ENCODE measurements at places on chromosomes 13 and 19. TPM values are rescaled to one million over a fixed set of nuclear protein-coding genes. Genes with fewer than 3 reads are reported as not detected.

Gene FARP1
- total RNA-seq, result 92.5 TPM

Gene ATP4A
- not detected for total RNA-seq

Gene MRPL54
- 21.6 TPM for total RNA-seq

Gene C5AR2
- under 0.01 TPM for total RNA-seq

DNA sequence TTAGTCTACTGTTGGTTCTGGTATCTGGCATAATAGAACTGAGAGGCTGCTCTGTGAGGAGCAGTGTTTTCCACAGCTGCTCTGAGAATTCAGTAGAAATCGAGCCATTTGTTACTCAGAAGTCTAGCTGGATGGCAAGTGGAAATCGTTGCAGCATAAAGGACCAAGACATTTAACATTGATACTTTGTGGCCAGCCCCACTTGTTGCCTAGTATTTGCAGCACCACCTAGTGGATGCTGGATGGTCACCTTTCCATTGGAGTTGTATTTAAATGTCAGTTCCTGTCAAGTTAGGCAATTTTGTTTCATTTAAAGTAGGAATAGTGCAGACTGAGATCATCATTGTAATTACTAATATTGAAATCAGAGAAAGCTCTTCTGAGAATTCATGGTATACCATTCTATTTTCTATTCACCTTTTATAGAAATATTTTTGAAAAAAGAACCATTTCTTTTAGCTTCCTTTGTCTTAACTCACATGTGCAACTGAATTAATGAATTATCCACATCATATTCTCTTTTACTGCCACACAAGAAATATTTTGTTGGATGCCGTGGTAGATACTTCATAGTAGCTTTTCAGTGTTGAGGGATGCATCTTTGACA lies 64.6 kb downstream of the PDS5B start:
- no peak for DNase-seq

DNA sequence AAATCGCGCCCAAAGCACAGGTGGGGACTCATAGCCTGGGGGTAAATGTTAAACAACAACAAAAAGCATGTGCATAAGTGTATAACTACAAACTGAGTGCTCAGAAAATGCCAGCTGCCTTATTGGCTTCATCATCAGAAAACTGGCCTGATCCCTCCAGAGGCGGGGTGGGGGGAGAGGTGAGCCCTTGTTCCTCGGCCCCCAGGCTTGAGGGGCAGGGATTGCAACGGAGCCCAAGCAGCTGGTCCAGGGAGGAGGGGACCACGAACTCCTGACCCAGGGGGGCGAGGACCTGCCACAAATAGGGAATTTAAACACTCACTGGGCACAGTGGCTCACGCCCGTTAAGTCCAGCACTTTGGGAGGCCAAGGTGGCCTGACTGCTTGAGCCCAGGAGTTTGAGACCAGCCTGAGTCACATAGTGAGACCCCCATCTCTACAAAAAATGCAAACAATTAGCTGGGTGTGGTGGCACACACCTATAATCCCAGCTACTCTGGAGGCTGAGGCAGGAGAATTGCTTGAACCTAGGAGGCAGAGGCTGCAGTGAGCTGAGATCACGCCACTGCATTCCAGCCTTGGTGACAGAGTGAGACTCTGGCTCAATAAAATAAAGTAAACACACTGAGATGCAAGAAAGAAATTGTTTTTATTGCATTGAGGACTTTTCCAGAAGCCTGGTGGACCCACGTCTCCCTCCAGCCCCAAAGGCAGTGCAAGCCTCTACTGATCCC lies 8.7 kb downstream of the SIRT6 start:
- no peak for DNase-seq

GRCh38 chr13:90541346-90541745 lies 806.1 kb upstream of the MIR17HG start:
- DNase-seq, result no peak

DNA sequence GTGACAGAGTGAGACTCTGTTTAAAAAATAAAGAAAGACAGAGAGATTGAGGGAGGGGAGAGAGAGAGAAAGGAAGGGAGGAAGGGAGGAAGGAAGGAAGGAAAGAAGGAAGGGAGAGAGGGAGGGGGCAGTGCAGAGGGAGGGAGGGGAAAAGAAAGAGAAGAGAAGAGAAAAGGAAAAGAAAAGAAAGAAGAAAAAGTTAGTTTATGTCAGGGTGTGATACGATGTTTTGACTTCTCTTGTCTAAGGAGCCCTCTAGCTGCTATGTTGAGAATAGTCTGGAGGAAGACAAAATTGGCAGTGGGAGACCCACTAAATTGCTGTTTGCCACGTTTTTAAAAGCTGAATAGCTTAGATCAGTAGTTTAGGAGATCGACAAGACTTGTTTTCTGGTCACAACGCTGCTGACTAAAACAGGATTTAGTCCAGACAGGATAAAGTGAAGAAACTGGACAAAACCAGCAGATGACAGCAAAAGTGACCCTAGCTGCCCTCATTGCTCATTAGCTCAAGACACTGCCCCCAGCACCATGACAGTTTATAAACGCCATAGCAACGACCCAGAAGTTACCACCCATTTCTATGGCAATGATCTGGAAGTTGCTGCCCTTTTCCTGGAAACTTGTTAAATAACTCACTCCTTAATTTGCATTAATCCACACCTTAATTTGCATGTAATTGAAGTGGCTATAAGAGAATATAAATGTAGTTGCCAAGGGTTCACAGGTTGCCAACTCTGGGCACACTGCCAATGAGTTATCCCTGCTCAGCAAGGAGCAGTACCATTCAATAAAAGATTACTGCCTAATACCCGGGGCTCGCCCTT lies 11.1 kb downstream of the TEX101 start:
- DNase-seq, result no peak

GRCh38 chr19:34336781-34337271 lies 28.2 kb upstream of the GPI start:
- DNase-seq, result no peak

GRCh38 chr19:55384131-55384919 lies at the start of gene TMEM238:
TMEM238 (minus strand) TSS chr19:55384292; CDS start chr19:55384259, 33 bp downstream.
- DNase-seq, result no peak

- no peak for DNase-seq
Observed at GRCh38 chr19:50546527-50547221, 21.6 kb downstream of the LRRC4B start.
